M059J (cell line): ENCODE measurements at places on chromosomes 6 and 20. TPM values are rescaled to one million over a fixed set of nuclear protein-coding genes. Genes with fewer than 3 reads are reported as not detected.

Gene CTSZ
- total RNA-seq: 12.4 and 14.9 TPM in 2 replicates

Gene GLO1
- 402 and 419 TPM in 2 replicates for total RNA-seq

Gene SRMS
- total RNA-seq: not detected in 2 replicates

Gene CNBD2
- 2.1 and 5.5 TPM in 2 replicates for total RNA-seq

Gene HLA-DRB1
- 0.17 TPM in 1 of 2 replicates, not detected in the other for total RNA-seq

Gene CALHM6
- 6.3 and 6.9 TPM in 2 replicates for total RNA-seq

Gene DLK2
- 1.3 and 3.4 TPM in 2 replicates for total RNA-seq

Gene TBXT
- not detected in 2 replicates for total RNA-seq

- no peak for DNase-seq
Measured at GRCh38 chr6:120857422-120857821, 476.9 kb downstream of the TBC1D32 start.

- DNase-seq: peak; percentile 72
Measured at GRCh38 chr20:50655311-50655880, 35.9 kb downstream of the RIPOR3 start.

DNA sequence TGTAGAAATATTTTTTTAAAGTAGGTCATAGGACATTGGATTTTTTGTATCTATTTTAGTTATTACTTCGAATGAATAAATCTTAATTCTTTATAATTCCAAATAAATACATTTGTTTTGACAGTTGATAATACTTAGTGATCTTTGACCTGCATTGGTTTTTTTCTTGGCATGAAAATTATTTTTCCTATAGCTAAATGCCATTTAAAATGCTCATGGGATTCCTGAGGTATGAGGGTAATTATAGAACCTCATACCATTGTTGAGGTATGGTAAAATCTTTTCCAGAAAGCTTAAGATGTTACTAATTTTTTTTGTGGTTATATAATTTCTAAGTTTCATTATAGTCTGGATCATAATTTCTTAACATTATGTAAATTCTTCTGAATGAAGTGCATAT is 8.3 kb downstream of the PM20D2 start:
- no peak for DNase-seq

GRCh38 chr6:149334201-149334600 is 16.7 kb downstream of the TAB2 start:
- DNase-seq: peak; percentile 89

GRCh38 chr20:32767418-32768198 is 5.4 kb downstream of the DNMT3B start:
- no peak for DNase-seq

DNA sequence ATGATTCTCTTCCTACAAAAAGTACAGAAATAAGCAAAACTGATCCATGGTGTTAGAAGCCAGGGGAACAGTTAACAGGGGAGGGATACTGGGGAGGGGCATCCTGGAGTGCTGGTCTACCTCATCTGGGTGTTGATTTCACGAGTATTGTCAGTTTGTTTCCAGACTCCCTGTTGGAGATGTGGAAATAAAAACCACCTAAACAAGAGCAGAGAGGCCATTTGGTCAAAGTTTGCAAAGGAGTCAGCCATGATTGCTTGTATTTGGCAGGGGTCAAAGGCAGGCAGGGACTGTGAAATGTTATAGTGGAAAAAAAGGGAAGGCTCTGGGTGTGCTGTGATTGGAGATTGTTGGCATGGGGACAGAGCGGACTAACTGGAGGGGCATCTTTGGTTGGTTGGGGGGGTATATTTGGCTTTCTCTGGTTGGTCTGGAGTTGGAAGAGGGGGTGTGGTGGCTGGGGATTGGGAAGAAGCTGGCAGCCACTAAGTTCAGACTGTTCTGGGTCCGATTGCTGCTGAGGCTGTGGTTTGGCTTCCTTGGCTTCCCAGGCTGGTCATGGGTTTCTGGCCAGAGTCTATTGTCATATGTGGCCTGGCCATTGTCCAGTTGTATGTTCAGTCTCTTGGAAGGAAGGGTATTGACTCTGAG is 14.9 kb upstream of the PANK2 start:
- DNase-seq: peak; percentile 52

DNA sequence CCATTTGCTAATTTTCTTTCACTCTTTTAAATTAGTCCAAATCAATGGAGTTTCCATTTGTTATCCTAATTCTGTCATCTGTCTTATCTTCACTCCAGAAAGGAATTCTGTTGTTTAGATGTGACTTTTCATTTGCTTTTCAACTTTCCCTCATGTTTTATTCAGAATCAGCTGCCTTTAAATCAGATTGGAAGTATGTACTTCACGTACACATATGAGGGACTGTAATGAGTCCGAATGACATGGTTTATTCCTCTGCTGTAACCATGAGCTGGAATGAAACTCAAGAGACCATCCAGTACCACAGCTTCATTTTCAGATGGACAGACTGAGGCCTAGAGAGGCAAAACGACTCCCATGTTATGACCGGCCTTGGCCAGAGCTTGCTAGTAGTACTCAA is 302.3 kb downstream of the KIF16B start:
- DNase-seq: no peak

GRCh38 chr20:56748476-56749377 is 119.6 kb downstream of the TFAP2C start:
- no peak for DNase-seq

DNA sequence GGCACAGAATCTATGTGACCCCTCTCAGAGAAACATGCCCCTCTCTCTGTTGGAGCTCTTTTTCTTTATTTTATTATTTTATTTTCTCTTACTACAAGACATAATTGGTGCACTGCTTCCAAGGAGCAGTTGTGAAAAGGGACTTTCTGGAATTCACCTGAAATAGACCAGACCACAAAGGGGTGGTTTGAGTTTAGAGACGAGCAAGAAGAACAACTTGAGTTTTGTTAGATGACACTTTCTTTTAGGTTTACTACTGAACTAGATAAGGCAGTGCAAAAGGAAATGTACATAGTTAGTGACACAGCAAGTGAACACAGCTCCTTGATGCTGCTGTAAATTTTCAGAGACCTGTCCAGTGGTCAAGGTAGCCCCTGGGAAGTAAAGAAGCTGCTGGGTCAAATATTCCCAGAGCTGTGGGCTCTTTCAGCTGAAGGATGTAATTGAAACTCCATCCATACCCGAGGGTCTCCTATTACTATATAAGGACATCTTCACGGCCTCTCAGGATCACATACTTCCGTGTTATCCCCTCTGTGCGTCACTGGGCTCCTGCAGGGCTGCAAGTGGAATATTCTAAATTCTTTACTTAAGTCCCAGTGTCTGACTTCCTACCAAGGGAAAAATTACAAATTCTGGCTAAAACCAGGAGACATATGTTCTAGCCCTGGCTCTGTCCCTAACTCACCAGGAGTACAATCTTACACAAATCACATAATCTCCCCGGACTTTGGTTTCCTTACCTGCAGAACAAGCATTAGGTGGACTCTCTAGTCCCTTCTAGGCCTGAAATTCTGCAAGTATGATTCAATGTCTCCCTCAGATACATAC is 69.1 kb upstream of the ADTRP start:
- DNase-seq: no peak
